T-helper 2 cell (primary cell): ENCODE measurements at places on chromosomes 6 and 20.

DNA sequence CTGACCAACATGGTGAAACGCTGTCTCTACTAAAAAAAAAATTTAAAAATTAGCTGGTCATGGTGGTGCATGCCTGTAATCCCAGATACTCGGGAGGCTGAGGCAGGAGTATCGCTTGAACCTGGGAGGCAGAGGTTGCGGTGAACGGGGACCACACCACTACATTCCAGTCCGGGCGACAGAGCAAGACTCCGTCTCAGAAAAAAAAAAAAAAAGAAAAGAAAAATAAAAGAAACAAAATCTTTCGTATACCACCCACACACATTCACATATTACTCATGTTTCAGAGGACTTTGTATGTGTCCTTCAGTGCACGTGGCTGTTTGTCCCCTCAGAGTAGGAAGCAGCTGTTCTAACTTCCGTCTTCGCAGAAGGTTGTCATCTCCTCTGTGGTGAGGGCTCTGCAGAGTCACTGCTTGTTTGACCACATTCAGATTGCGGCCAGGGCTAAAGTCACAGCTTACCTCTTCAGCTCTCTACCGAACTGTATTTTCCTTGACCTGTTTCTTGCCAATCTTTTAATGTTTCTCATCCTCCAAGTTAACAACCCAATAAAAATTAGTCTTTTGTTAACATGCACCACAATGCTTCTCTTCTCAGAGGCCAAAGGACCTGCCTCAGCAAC lies 36.6 kb upstream of the HIVEP1 start:
- no peak for DNase-seq

GRCh38 chr6:5747379-5747778 lies 259.3 kb downstream of the NRN1 start:
- DNase-seq = no peak

GRCh38 chr20:62907384-62908317 lies 18.7 kb downstream of the DIDO1 start:
- peak; percentile 39 for DNase-seq

GRCh38 chr20:20740541-20740940 lies 28.1 kb upstream of the RALGAPA2 start:
- no peak for DNase-seq

- DNase-seq = no peak
Measured at GRCh38 chr6:144131248-144131709, 19.0 kb upstream of the STX11 start.

- DNase-seq = no peak
Measured at GRCh38 chr6:138849791-138850190, 53.9 kb downstream of the ECT2L start.

DNA sequence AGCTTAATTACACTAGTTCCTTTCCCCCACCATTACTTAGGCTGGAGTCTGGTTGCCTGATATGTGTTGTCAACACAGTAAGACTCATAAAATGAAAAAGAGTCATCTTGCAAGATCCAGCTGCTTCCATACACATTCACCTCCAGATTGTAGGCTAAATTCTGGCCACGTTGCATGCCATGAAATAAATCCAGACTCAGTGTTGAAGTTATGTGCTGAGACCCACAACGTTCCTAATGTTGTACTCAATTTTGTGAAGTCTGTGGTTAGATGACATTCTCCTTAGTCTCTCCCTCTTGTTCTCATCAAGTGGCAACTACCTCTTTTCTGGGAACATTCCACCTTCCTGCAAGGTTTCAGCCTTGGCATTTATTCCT lies 212.3 kb downstream of the LMBRD1 start:
- DNase-seq = no peak

DNA sequence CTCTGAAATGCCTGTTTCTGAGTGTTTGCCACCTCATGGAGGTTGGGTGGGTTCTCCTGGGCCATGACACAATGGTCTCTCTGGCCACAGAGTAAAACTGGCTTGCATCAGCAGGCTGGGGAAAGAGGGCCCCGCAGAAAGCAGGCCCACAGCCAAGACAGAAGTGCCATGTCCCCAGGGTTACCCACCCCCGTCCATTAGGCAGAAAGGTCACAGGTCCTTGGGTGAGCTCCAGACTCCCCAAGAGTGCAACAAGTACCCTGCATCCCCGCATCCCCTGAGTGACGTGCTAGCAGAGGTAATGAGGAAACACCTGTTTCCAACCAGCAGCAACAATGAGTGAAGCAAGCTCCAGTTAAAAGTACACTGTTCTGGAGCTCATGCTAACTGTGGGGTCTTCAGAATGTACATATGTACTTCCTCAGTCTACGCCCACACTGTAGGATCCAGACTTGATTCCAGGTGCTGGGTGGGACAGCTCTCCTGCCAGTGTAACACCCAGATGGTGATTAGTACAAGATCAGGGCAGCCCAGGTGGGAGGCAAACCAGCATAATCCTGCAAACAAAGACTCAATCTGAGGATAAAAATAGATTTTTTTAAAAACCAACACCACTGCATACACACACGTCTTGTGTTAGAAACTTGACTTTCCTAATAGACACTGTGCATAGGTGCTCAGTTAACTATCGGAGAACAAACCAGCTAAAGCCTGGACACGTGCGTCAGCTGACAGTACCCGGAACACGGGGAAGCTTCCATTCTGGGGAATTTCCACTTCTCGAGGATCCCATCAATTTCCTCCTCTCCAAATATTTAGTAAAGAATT lies 31.5 kb downstream of the RRBP1 start:
- DNase-seq = no peak

DNA sequence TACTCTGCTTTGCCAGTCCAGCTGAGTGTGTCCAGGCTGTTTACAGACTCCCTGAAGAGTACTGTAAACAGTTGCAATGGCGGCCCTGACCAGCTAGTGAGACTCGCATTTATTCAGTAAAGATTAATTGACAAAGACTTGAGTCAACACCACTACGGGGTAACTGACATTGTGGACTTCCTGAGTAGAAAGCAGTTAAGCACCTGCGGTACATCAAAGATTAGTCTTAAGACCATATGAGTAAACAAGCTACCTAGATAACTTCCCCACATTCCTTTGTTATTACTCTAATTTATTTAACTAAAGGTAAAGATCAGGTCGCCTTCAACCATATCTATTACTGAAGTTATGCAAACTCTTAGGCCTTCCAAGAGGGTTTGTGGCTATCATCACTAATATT lies 12.6 kb downstream of the VPS52 start:
- no peak for DNase-seq

DNA sequence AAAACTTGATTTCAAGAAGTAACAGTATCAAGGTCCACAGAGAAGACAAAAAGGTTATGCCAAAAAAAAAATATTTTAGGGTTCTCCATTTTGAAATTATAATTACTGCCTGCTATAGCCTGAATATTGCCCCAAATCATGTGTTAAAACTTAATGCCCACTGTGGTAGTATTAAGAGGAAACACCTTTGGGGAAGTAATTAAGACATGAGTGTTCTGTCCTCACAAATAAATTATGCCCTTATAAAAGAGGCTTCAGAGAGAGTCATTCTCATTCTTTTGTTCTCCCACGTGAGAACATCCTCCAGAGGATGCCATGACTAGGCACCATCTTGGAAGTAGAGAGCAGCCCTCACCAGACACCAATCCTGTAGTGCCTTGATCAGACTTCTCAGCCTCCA lies 66.2 kb downstream of the GMDS start:
- DNase-seq = no peak

GRCh38 chr6:166336847-166337246 lies 5.5 kb downstream of the SFT2D1 start:
- DNase-seq = no peak

DNA sequence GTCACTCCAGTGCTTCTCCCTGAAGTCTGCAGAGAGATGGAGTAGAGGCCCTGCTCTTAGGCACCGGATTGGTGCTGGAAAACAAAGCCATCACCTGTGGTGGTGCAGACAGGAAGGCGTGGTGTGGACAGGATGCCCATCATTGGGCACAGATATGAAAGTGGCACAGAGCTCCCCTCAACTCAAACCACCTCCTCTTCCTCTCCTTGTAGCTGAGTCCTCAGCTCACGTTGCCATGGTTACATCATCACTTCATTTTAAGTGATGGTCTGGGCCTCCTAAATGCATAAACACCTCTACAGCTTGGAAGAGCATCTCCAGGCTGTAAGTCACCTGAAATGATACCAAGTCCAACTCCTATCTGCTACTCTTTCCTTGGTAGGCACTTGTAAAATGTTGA lies 8.0 kb upstream of the RTF2 start:
- peak; percentile 94 for DNase-seq

- DNase-seq = no peak
Measured at GRCh38 chr20:63118303-63119120, 97.4 kb downstream of the YTHDF1 start.

- no peak for DNase-seq
Measured at GRCh38 chr6:85402922-85403321, 47.0 kb upstream of the NT5E start.

GRCh38 chr6:44000164-44000842 lies 126.9 kb downstream of the MRPL14 start:
- no peak for DNase-seq

DNA sequence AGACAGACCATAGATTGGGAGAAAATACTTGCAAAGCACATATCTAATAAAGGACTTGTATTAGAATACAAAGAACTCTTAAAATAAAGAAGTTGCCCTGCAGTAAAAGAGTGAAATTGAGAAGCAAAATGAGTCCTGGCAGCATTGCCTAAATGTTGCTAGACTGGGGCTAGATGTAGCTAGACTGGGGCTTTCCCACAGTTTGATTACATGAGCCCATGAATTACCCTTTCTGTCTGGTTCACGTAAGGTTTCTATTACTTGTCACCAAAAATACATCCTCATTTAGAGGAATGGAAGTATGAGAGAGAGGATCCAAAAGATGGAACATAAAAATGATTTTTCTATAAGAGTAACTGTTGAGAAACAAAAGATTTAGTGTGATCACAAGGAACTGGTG lies 57.6 kb upstream of the CCDC28A start:
- no peak for DNase-seq

DNA sequence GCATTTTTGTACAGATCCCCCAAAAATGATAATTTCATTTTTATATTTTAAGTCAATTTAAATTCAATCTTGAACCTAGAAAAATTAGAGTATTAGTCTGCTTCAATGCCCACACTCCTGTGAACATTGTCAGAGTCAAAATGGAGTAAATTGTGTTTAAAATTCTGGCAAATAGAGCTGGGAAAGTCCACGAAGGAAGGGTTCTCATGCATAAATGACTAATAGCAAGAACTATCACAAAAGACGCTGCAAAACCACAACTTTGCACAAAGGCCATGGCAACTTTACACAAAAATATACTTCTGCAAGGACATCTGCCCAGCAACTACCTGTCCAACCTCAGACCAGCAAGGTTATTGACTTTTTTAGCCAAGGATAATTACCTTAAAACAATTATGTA lies 203.2 kb upstream of the SMLR1 start:
- no peak for DNase-seq

- no peak for DNase-seq
Measured at GRCh38 chr20:5691918-5692618, 58.1 kb upstream of the SHLD1 start.

- no peak for DNase-seq
Measured at GRCh38 chr20:23179766-23180403, 93.8 kb upstream of the CD93 start.

GRCh38 chr20:9632991-9633390 lies 118.6 kb downstream of the LAMP5 start:
- no peak for DNase-seq

DNA sequence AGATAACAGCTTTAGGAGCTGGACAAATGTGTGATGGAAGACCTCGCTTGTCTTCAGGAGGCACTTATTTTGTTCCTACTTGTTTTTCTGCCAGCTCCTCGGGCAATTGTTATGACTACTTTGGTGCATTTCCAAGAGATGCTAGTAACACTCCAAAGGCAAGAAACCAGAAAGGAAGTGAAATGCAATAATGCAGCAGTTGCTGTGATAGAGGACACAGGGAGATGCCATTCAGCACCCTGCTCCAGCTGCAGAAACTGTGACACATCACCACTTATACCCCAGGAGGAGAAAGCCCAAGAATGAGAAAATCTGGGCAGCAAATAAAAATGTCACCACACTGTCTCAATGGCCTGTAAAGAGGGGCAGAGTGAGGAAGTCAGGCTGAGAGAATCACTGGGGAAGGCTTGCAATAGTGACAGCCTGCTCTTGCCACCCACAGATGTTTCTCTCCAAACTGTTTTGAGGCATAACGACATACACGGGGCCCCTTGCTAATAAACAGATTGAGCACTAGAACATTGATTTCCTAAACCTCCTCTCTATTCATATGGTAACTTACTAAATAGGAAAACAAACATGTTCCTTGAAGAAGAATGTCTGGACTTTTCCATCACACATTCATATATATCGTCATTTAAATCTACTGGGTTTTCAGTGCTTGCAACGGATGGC lies 231.0 kb upstream of the PRND start:
- DNase-seq = no peak

- no peak for DNase-seq
Measured at GRCh38 chr6:31877125-31877650, 1.6 kb downstream of the SLC44A4 start.

DNA sequence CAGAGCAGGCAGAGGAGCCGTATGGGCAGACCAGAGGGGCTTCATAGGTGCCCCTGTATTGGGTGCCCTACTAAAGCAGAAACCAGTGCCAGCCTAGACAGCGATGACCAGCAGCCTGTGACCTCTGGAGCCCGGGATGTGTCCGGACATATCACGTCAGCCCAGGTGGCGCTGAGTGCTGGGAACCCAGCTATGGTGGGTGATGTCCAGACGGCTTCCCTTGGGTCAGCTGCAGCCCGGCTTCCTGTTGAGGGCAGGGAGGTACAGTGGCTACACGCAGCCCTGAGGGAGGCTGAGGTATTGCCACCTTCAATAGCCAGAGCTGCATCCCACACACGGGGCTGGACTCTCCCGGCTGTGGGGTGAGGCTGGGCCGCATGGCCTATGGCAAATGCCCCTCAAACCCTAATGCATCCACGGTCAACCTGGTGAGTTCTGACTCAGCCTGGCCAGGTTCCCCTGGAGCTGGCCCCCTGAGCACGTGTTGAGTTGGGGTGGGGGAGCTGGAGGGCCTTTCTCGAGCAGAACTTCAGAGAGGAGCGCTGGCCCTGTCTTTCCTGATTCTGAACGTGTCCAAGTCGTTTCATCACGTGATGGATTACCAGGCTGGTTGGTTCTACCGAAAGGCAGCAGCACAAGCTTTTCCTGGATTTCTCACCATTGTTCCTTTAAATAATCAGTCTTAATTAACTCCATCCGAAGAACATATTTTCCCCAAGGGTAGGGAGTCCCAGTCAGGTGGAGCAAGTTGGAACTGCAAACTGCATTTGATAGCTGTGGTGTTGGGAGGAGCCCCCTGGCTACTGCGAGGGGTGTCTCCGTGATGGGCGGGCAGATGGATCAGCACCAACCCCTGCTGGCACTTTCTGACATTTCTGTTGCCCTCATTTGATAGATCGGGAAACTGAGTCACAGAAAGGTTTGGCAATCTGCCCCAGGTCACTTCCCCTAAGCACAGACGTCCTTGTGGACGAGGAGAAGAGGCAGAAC lies 7.1 kb upstream of the MYT1 start:
- DNase-seq = no peak

DNA sequence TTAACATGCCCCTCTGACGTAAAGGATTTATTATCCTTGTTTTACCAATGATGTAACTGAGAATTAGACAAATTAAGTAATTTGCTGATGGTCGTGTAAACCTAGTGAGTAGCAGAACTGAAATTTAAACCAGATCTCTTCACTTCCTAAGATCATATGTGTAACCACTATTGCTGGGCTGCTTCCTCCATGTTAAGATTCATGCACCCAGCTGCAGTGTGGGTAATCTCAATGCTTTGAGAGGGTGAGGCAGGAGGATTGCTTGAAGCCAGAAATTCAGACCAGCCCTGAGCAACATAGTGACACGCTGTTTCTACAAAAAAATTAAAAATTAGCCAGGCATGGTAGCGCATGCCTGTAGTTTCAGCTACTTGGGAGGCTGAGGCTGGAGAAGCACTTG lies 97.9 kb downstream of the L3MBTL3 start:
- no peak for DNase-seq
